ENCODE measurements at places on chromosomes 2 and 18.

DNA sequence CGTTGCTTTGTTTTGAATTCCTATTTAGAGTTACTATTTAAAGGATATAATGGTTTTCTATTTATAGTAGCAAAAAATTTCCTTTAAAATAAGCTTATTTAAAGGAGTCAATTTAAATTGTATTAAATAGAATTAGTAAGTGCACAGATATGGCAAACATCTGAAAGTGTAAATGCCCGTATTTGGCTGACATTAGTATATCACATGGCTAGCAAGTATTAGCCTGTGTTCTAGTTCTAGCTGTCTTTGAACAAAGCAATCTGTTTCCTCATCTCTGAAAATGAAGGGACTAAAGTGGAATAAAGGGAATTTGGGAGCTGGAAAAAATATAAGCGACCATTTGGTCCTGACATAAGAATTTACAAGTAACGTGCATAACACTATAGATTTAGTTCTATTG, 32.2 kb downstream of the PELI1 start:
- no peak for DNase-seq

GRCh38 chr2:105328281-105329196, 996 bp downstream of the TGFBRAP1 start:
- DNase-seq, result peak; percentile 69

GRCh38 chr2:3483986-3484960, 35.1 kb downstream of the ADI1 start:
- DNase-seq, result no peak

GRCh38 chr18:53503914-53504441, 720.5 kb downstream of the MBD2 start:
- DNase-seq, result no peak

GRCh38 chr2:128302011-128302743, 16.5 kb downstream of the HS6ST1 start:
- DNase-seq, result no peak

DNA sequence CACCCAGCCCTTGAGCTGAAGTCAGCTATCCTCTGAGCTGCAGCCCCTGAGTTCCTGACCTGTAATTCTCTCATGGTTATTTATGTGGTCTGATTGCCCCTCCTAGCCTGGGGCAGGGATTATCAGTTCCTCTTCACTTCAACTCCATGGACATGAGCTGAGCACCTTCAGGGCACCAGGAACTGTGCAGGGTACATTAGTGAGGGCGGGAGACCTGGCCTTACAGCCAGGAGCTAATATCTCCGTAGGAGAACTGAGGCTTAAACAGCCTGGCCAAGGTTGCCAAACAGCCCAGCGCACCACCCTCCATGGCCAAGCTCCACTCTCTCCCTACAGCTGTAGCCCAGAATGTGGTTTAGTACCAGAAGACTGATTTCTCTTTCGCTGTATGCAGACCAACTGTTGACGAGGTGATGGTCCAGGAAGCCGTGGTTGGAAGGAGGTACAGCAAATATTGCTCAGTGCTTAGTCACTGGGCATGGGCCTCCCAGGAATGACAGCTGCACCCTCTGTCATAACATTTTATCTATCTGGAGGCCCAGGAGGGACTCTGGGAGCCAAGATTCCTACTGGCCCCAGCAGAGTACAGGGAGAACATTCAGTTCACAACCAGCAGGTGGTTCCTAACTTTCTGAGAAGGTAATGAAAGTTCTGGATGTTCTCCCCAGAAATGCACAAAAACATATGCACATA, 228.7 kb upstream of the SIX2 start:
- no peak for DNase-seq

DNA sequence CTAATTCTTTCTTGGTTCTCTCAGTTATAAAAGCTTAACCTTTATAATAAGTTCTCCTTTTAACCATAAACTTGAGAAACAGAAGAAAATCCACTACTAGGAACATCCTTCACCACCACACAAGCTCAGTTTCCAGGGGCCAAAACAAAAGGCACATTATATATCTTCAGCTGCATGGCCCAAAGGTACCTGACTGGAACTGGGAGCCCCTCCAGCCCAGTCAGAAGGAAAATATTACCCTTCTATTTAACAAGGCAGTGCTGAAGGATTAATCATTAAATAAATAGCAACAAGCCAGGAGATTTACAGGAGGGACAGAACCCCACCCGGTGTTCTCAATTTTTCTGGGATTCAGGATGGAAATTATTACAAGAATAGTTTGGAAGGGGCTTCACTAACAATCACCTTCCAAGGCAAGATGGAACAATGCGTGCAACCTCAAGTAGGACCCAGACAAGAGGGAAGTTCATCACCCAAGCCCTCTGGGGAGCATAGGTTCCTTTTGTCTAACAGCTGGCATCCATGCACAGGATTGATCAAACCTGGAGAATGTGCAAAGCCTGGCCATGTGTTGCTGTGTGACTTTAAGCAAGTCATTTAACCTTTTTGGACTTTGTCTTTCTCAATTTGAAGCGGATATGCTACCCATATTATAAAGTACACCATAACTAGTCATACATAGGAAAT, 159.6 kb upstream of the SETBP1 start:
- no peak for DNase-seq

- no peak for DNase-seq
These were observed 94.6 kb downstream of the EN1 start for GRCh38 chr2:118752762-118753429.

DNA sequence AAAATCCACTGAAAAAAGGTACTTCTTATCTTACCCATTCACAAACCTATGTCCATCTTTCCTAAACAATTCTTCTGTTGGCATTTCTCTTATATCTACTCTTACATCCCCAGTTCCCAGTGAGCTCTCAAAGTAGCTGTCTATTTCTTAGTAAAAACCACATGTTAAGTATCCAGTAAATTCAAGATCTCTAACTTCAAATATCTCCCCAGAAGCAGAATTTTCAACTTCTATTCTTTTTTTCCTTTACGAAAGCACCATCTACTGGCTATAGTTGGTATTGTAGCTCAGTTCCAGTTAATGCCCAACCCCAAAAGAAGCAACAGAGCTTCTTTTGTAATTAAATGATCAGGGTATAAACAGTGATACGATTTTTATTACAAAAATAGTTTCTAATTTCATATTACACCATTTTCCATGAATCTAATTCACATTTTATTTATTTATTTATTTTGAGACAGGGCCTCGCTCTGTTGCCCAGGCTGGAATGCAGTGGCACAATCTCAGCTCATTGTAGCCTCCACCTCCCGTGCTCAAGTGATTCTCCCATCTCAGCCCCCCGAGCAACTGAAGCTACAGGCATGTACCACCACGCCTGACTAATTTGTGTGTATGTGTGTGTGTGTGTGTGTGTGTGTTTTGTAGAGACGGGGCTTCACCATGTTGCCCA, 28.5 kb downstream of the HRH4 start:
- DNase-seq, result peak; percentile 65

GRCh38 chr2:199465988-199466691, 8.4 kb upstream of the SATB2 start:
- DNase-seq, result no peak

DNA sequence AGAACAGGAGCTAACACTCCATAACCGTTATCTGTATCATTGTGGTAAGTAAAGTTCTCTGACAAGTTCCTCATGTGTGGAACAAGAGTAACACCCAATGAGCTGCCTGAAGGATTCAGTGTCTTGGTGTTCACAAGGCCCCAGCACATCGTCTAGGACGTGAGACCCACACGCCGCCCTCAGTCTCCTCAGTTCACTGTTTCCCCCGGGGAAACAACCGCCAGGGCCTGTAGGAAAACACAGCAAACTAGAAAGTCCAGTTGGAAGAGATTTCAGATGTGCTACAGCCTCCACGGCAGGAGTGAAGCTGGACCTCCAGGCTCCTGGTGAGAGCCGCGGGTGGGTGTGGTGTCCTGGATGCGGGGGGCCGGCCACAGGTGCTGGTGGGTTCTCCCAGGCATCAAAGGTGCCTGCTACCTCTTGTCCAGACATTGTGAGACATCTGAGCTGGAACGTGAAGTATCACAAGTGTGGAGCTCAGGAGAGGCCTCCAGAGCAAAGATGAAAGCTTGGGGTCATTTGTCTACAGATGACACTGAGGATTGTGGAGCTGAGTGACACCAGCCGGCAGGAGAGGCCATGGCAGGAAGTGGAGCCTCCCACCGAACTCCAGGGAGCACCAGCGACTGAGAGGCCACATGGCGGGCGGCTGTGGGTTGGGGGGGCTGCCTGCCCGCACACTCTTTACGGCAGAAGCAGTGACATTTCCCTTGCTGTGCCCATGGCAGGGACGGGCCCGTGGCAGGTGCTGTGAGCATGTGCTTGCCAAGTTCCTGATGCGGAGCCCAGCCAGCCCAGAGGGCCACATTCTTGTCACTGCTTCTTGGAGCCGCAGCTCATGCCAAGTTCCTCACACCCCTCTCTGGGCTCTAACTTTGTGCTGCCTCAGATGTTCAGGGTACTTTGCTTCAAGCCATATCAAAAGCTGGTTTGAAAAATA, 131.2 kb downstream of the TMEM18 start:
- no peak for DNase-seq

Measured in hematopoietic multipotent progenitor cell treated with erythropoietin and hydrocortisone succinate and interleukin-3 and kit ligand, for 8 days (in vitro differentiated cells).